ENCODE measurements at places on chromosomes 3 and 15.

DNA sequence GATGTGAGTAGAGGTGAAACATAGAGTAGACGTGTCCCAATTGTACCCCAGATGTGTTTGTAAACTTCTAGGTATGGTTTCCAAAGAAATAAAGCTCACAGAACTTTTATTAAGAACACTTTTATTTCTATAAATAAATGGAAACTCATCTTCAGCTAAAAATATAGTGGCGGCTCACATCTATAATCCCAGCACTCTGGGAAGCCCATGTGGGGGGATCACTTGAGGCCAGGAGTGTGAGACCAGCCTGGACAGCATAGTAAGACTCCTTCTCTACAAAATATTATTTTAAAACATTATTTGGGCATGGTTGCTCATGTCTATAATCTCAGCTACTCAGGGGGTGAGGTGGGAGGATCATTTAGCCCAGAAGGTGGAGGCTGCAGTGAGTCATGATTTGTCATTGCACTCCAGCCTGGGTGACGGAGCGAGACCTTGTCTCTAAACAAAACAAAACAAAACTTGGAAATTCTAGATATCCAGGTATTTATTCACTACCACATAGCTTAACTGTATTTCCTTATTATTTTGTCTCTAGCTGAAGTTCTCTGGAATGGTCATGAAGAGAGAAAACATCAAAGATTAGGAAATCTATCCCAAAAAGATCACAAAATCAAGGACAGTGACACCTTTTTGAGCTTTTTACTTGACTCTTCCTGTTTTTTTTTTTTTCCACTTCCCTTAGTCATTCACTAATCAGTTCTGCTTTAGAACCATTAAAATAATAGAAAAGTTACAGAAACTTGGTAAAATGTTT, 258.1 kb downstream of the TIGIT start:
- no peaks in the 10 kb centered on the region for H3K27me3 ChIP-seq
- no peaks in the 10 kb centered on the region for H3K4me1 ChIP-seq
- no peak overlapping the region for H3K27ac ChIP-seq
- no peaks in the 10 kb centered on the region for H3K36me3 ChIP-seq

GRCh38 chr15:79901958-79902357, 5.1 kb upstream of the MTHFS start:
- no peaks in the 10 kb centered on the region for H3K36me3 ChIP-seq
- no peaks in the 10 kb centered on the region for H3K27me3 ChIP-seq
- peaks cover 5% of the 10 kb centered on the region for H3K4me1 ChIP-seq
- no peak for DNase-seq

GRCh38 chr3:59970376-59970775, 920.6 kb upstream of the CFAP20DC start:
- no peaks in the 10 kb centered on the region for H3K4me1 ChIP-seq
- H3K27me3 ChIP-seq, result no peaks in the 10 kb centered on the region
- no peak overlapping the region for H3K4me3 ChIP-seq
- H3K27ac ChIP-seq, result no peak overlapping the region

DNA sequence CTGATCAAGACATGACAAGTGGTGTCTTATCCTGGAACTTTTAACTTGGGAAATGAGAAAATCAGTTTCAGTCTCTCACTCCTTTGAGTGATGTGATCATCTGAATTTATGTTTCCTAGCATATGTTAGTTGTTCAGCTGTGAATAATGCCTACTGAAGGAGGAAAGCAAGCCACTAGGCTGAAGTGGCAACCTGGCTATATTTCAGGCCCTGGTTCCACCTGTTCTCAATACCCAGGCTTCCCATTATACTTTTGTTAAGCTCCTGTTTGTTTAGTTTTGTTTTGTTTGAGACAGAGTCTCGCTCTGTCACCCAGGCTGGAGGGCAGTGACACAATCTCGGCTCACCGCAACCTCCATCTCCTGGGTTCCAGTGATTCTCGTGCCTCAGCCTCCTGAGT, 243.8 kb downstream of the ALCAM start:
- no peak overlapping the region for H3K4me3 ChIP-seq
- no peaks in the 10 kb centered on the region for H3K36me3 ChIP-seq
- H3K27me3 ChIP-seq, result no peaks in the 10 kb centered on the region
- H3K4me1 ChIP-seq, result no peaks in the 10 kb centered on the region
- no peak for DNase-seq
- H3K27ac ChIP-seq, result no peak overlapping the region

GRCh38 chr3:12267376-12268030, 21.4 kb upstream of the PPARG start:
- H3K4me3 ChIP-seq, result no peak overlapping the region
- H3K27me3 ChIP-seq, result no peaks in the 10 kb centered on the region

GRCh38 chr3:49460188-49460890, 9.7 kb upstream of the DAG1 start:
- DNase-seq, result no peak
- no peak overlapping the region for H3K27ac ChIP-seq
- H3K27me3 ChIP-seq, result no peaks in the 10 kb centered on the region
- H3K36me3 ChIP-seq, result no peaks in the 10 kb centered on the region
- no peak overlapping the region for H3K4me3 ChIP-seq
- H3K4me1 ChIP-seq, result no peaks in the 10 kb centered on the region

DNA sequence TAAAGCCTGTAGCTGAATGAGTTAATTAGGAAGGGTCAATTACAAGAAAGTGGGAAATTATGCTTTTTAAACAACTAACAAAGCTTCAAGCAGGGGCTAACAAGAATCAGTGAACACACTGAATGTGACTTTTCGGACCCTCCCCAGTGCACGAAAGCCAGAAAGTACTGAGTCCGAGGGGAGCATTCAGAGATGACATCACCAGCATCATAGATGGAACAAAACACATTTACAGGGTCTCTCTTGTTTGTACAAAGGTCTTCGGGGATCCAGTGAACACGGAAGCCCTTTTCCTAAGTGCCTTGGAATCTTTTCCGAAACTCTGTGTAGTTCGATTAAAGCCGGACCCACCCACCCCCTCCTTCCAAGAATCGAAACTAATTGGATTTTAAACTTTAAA, 829 bp downstream of the DCP1A start:
- peak overlapping the region; percentile 98 for H3K4me3 ChIP-seq
- H3K4me1 ChIP-seq, result peaks cover 16% of the 10 kb centered on the region
- no peaks in the 10 kb centered on the region for H3K27me3 ChIP-seq
- peak overlapping the region; percentile 94 for H3K27ac ChIP-seq
- no peak for DNase-seq
- peaks cover 22% of the 10 kb centered on the region for H3K36me3 ChIP-seq

GRCh38 chr3:150106740-150107428, 136.2 kb upstream of the PFN2 start:
- H3K27me3 ChIP-seq, result no peaks in the 10 kb centered on the region
- H3K4me1 ChIP-seq, result peaks cover 4% of the 10 kb centered on the region
- no peak for DNase-seq

- H3K4me1 ChIP-seq, result no peaks in the 10 kb centered on the region
- peak overlapping the region; percentile 45 for H3K4me3 ChIP-seq
- H3K36me3 ChIP-seq, result no peaks in the 10 kb centered on the region
- H3K27me3 ChIP-seq, result no peaks in the 10 kb centered on the region
- peak overlapping the region; percentile 50 for H3K27ac ChIP-seq
- DNase-seq, result peak; percentile 3
Measured at GRCh38 chr3:4351164-4351855, 48.1 kb downstream of the SETMAR start.

GRCh38 chr15:25435474-25436243, 3.2 kb downstream of the UBE3A start:
- no peaks in the 10 kb centered on the region for H3K36me3 ChIP-seq
- no peak for DNase-seq
- no peak overlapping the region for H3K4me3 ChIP-seq
- H3K4me1 ChIP-seq, result peaks cover 15% of the 10 kb centered on the region
- H3K27me3 ChIP-seq, result no peaks in the 10 kb centered on the region

DNA sequence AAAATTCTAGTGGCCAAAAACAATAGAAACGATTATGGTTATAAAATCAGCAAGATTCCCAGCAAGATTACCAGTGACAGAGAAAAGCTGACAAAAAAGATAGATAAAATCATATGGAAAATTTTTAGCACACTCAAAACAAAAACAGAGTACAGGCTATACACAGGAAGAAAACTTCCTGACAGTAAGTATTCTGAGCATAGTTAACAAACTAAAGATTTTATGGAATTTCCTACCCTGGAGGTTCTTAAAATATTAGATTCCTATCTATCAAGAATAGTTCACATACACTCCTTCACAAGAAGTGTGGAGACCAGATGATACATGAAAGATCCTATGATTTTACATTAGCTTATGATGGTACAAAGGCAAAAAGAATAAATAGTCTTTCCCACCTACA, 50.8 kb downstream of the ZNF148 start:
- no peak for DNase-seq
- H3K36me3 ChIP-seq, result no peaks in the 10 kb centered on the region
- H3K27ac ChIP-seq, result no peak overlapping the region
- no peaks in the 10 kb centered on the region for H3K27me3 ChIP-seq
- H3K4me1 ChIP-seq, result no peaks in the 10 kb centered on the region
- H3K4me3 ChIP-seq, result no peak overlapping the region

DNA sequence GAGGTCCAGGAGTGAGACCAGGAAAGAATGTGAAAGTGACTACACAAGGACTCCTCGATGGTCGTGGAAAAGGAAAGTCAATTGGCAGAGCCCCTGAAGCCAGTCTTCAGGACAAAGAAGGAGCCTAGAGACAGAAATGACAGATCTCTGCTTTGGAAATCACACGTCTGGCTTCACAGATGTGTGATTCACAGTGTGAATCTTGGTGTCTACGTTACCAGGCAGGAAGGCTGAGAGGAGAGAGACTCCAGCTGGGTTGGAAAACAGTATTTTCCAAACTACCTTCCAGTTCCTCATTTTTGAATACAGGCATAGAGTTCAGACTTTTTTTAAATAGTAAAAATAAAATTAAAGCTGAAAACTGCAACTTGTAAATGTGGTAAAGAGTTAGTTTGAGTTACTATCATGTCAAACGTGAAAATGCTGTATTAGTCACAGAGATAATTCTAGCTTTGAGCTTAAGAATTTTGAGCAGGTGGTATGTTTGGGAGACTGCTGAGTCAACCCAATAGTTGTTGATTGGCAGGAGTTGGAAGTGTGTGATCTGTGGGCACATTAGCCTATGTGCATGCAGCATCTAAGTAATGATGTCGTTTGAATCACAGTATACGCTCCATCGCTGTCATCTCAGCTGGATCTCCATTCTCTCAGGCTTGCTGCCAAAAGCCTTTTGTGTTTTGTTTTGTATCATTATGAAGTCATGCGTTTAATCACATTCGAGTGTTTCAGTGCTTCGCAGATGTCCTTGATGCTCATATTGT, 6.0 kb downstream of the CCR2 start:
- H3K27me3 ChIP-seq, result no peaks in the 10 kb centered on the region
- H3K27ac ChIP-seq, result peak overlapping the region; percentile 42
- no peaks in the 10 kb centered on the region for H3K36me3 ChIP-seq
- peaks cover 2% of the 10 kb centered on the region for H3K4me1 ChIP-seq
- H3K4me3 ChIP-seq, result no peak overlapping the region

- H3K36me3 ChIP-seq, result no peaks in the 10 kb centered on the region
- H3K27ac ChIP-seq, result no peak overlapping the region
- no peak for DNase-seq
- H3K27me3 ChIP-seq, result peaks cover 98% of the 10 kb centered on the region
- peaks cover 27% of the 10 kb centered on the region for H3K4me1 ChIP-seq
Measured at GRCh38 chr15:89367485-89368451, 33.1 kb upstream of the POLG start.

- H3K27me3 ChIP-seq, result no peaks in the 10 kb centered on the region
- no peak overlapping the region for H3K27ac ChIP-seq
- H3K4me3 ChIP-seq, result no peak overlapping the region
- H3K36me3 ChIP-seq, result no peaks in the 10 kb centered on the region
- DNase-seq, result no peak
Measured at GRCh38 chr3:69838217-69838616, 99.0 kb downstream of the MITF start.

- no peak overlapping the region for H3K4me3 ChIP-seq
- H3K4me1 ChIP-seq, result peaks cover 21% of the 10 kb centered on the region
- peaks cover 5% of the 10 kb centered on the region for H3K27me3 ChIP-seq
- H3K27ac ChIP-seq, result no peak overlapping the region
- H3K36me3 ChIP-seq, result no peaks in the 10 kb centered on the region
Measured at GRCh38 chr15:70424937-70425411, 327.3 kb upstream of the TLE3 start.

DNA sequence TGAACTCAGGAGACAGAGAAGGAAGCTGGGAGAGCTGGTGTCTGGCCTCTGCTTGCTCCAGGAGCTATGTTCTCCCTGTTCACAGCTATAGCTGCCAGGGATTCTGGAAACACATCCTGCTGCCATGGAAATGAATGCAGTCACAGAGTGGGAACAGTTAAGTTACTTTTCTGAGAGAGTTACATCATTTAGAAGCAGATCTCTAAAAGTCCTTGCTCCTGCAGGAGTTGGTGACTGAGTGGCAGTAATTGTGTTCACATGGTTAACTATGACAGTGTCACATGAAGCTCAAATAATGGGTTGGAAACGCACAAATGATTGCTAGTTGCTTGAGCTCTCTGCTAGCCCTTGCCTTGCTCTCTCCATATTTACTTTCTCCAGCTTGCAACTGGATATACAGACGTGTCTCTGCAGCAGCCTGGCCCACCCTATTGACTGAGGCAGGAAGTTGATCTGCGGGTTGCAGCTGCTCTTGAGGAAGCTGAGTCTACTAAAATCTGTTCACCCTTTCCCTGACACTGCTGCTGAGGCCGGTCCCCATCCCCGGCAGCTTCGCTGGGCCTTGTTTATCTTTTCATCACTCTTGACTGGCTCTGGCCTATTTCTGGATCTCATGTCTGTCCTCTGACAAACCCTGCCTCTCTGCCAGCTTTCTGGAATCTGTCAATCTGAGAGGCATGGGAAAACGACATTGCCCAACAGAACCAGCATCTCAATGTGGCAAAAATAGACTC, 16.7 kb upstream of the ISLR start:
- DNase-seq, result no peak
- no peak overlapping the region for H3K4me3 ChIP-seq
- H3K27me3 ChIP-seq, result no peaks in the 10 kb centered on the region
- H3K27ac ChIP-seq, result no peak overlapping the region
- H3K4me1 ChIP-seq, result no peaks in the 10 kb centered on the region

GRCh38 chr3:6448011-6448410, 412.9 kb upstream of the GRM7 start:
- H3K36me3 ChIP-seq, result no peaks in the 10 kb centered on the region
- no peak overlapping the region for H3K4me3 ChIP-seq
- H3K27ac ChIP-seq, result no peak overlapping the region
- no peaks in the 10 kb centered on the region for H3K4me1 ChIP-seq
- no peak for DNase-seq
- H3K27me3 ChIP-seq, result no peaks in the 10 kb centered on the region

DNA sequence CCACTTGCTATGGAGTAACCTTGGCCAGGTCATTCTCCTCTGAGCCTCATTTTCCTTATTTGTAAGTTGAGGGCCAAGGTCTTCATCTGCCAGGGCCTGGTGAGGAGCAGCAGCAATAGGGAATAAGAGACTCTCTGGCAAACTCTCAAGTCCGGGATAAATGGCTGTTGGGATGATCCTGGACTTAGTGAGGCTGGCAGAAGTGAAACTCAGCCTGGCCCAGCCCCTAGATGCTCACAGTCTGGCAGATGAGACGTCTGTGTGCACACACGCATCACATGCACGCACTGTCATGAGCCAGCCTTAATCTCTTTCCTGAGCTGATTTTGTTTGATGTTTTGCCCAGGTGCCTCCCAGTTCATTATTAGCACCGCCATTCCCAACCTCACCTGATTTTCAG, 26.8 kb downstream of the SLC6A6 start:
- no peak for DNase-seq
- peaks cover 37% of the 10 kb centered on the region for H3K4me1 ChIP-seq
- H3K4me3 ChIP-seq, result no peak overlapping the region
- no peaks in the 10 kb centered on the region for H3K36me3 ChIP-seq
- peak overlapping the region; percentile 97 for H3K27ac ChIP-seq
- H3K27me3 ChIP-seq, result no peaks in the 10 kb centered on the region
